ENCODE measurements at places on chromosomes 13 and 19. TPM values are rescaled to one million over a fixed set of nuclear protein-coding genes. Genes with fewer than 3 reads are reported as not detected.

ZNF560 gene
- total RNA-seq, result 4.2 TPM

ZNF837 gene
- total RNA-seq, result 1.1 TPM

HSH2D gene
- total RNA-seq, result not detected

MED16 gene
- total RNA-seq, result 16.5 TPM

N4BP2L1 gene
- 3.0 TPM for total RNA-seq

CDC34 gene
- total RNA-seq, result 56.4 TPM

CEACAM7 gene
- not detected for total RNA-seq

PTPRH gene
- 5.4 TPM for total RNA-seq

HRC gene
- under 0.01 TPM for total RNA-seq

APOC4 gene
- not detected for total RNA-seq

EVI5L gene
- 8.1 TPM for total RNA-seq

CLEC4G gene
- total RNA-seq, result not detected

ZNF100 gene
- 5.1 TPM for total RNA-seq

SEMA6B gene
- 1.1 TPM for total RNA-seq

POSTN gene
- total RNA-seq, result 32.6 TPM

GIPR gene
- total RNA-seq, result not detected

KLK2 gene
- not detected for total RNA-seq

ZNF600 gene
- total RNA-seq, result 8.3 TPM

WTIP gene
- 11.1 TPM for total RNA-seq

CABP5 gene
- not detected for total RNA-seq

NLRP11 gene
- 1.3 TPM for total RNA-seq

DCT gene
- not detected for total RNA-seq

ATP4A gene
- not detected for total RNA-seq

GARIN5A gene
- total RNA-seq, result 1.3 TPM

PTOV1 gene
- 89.9 TPM for total RNA-seq

ZNF134 gene
- 14.2 TPM for total RNA-seq

CBY2 gene
- not detected for total RNA-seq

NXNL1 gene
- total RNA-seq, result not detected

ZNF582 gene
- total RNA-seq, result 0.68 TPM

CPT1C gene
- 18.3 TPM for total RNA-seq

OR10H1 gene
- not detected for total RNA-seq

CEACAM20 gene
- total RNA-seq, result not detected

PSG1 gene
- 0.24 TPM for total RNA-seq

ZNF563 gene
- total RNA-seq, result 6.5 TPM

CD79A gene
- not detected for total RNA-seq

GIPC3 gene
- 0.49 TPM for total RNA-seq

RASL11A gene
- total RNA-seq, result 2.8 TPM

ZNF439 gene
- 12.3 TPM for total RNA-seq

FLT1 gene
- total RNA-seq, result 6.2 TPM

REEP6 gene
- 4.2 TPM for total RNA-seq

CACNG8 gene
- total RNA-seq, result under 0.01 TPM

ZNF556 gene
- 0.68 TPM for total RNA-seq

IL4I1 gene
- total RNA-seq, result 1.3 TPM

ZNF723 gene
- 0.12 TPM for total RNA-seq

RGCC gene
- total RNA-seq, result 0.88 TPM

MEGF8 gene
- 12.9 TPM for total RNA-seq

PRR12 gene
- total RNA-seq, result 2.3 TPM

PLPPR3 gene
- not detected for total RNA-seq

SPRED3 gene
- total RNA-seq, result 0.78 TPM

SIGLEC9 gene
- 0.10 TPM for total RNA-seq
